Muscle of back (tissue), 13 donors: ENCODE measurements at places on chromosomes 6 and 20. TPM values are rescaled to one million over a fixed set of nuclear protein-coding genes. Genes with fewer than 3 reads are reported as not detected.

PCMTD2 gene
- 65.7 TPM for polyA plus RNA-seq

GTSF1L gene
- not detected for polyA plus RNA-seq

SPAG4 gene
- polyA plus RNA-seq: 2.8 TPM

CD40 gene
- 6.9 TPM for polyA plus RNA-seq

UBE2C gene
- polyA plus RNA-seq: 25.3 TPM

R3HDML gene
- not detected for polyA plus RNA-seq

STX11 gene
- polyA plus RNA-seq: 2.4 TPM

ENPP5 gene
- polyA plus RNA-seq: 2.7 TPM

BPI gene
- 0.42 TPM for polyA plus RNA-seq

BANF2 gene
- polyA plus RNA-seq: not detected

OR2H2 gene
- polyA plus RNA-seq: not detected

PPP1R10 gene
- 30.0 TPM for polyA plus RNA-seq

HEY2 gene
- polyA plus RNA-seq: 9.1 TPM

KIAA0408 gene
- 22.2 TPM for polyA plus RNA-seq
